ENCODE measurements at places on chromosomes 16 and 17.

DNA sequence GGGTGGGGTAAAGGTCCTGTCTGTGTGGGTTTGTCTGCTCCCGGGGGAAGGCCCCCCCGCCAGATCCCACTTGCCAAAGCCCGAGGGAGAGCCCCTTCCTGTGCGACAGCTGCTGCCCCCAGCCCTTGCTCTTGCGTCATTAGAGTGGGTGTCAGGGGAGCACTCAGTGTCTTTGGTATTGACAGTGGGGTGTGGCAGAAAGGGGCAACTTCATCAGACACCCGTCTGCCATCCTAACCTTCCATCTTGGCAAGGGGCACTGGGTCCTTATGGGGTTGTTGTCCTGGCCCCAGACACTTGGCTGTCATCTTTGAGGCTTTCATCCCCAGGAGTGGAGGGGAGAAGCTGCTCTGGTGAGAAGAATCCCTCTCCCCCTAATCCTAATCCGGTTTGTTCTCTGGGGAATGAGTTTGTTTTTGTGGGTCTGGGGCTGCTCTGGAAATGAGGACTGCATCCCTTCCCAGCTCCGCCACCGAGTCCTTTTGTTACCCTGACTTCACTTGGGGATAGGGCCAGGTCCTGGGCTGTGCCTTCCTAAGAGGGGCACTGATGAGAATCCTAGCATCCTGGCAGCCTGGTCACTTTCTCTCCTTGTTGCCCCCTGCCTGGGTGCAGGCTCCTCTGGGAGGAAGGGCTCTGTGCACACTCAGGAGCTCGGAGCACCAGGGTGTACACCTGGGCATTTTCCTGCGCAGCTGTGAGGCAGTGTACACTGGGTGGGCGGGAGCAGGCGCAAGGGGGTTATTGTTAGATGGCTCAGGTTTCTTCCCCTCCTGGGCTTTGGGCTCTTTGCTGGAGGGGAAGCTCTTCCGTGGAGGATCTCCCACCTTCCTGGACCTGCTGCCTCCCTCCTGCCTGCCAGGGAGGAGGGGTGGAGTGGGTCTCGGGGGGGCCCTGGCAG, 21.1 kb downstream of the GJD3 start:
- no peak for DNase-seq

DNA sequence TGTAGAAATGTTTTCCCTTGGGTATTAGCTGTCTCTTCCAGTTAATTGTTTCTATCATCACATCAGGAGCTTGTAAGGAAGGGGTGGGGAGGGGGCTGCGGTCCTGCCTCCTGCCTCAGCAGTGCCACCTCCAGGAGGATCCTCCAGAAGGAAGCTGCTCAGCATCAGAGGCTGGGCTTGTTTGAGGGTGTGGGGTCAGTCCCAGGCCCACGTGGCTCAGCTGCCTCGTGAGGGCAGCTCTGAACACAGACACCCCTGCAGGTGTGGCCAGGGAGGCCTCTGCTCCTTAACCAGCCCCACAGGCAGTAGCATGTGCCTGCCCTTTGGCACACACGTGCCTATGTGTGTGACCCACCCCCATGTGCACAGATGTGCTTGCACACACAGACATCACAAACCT, 46.3 kb downstream of the MRM1 start:
- no peak for DNase-seq

- no peak for DNase-seq
Measured at GRCh38 chr17:73952082-73952479, 251.4 kb upstream of the RPL38 start.

DNA sequence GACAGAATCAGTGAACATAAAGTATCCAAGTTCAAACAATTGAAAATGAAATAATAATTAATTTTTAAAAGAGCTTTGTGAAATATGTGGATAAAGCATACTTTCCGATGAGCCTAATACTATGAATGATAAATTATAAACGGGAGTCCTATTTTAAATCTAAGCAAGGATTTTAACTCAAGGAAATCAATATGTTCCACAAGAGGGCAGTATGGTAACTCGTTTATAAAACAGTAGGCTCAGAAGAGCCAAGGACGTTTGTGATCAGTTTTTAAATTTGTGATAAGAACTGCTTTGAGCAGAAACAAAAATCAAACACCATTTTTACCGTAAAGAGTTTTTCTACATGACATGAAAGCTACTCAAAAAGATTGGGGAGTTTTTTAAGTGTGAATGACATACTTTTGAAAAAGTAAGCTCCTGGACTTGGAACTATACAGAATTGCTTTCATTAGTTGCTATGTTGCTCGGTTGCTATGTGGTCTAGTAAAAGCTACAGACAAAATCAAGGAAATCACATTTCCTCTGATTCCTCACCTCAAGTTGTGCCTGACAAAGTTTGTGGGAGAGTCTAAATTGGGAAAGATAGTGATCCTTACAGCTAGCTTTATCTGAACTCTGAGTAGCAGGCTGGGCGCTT, 11.8 kb upstream of the TEKT1 start:
- peak; percentile 5 for DNase-seq

DNA sequence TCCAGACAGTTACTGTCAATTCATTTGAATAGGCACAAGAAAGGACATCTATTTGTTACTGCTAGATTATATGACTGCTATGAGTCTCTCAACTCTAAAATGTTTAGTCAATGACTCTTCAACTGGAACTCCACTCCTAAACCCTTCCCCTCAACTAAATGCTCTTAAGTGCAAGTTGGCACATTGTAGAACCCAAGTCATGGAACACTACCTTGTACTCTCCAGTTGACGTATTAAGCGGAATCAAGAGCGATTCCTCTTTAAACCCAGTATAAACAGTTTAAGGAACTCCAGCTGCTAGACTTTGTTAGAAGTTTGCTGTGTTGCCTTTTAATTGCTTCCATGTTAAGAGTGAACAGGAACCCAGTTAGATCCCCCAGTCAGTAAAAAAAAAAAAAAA, 44.6 kb downstream of the STH start:
- no peak for DNase-seq

DNA sequence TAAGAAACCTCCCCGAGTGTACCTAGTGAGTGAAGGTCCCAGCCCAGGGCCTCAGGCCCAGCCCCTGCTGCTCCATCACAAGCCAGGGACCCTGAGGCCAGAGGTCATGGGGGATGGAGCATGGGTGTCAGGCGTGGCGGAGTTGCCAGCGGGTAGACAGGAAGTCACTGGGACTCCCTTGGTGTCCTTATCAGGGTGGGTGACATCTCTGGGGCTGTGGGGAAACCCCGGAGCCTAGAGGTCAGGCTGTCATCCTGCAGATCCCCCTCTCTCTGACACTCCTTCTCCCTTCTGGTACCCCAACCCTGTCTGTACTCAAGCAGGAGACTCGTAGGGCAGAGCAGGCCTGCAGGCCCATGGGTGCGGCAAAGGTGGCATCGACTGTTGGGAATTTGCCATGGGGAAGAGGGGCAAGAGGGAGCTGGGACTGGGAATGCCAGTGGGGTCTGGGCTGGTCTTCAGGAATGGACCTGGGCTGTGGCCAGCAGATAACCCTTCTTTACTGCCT, 10.8 kb upstream of the ADGRG1 start:
- DNase-seq, result no peak

GRCh38 chr16:87806641-87807546, 41.1 kb upstream of the KLHDC4 start:
- DNase-seq, result peak; percentile 64

- no peak for DNase-seq
Measured at GRCh38 chr16:14125000-14125681, 54.0 kb downstream of the MRTFB start.

DNA sequence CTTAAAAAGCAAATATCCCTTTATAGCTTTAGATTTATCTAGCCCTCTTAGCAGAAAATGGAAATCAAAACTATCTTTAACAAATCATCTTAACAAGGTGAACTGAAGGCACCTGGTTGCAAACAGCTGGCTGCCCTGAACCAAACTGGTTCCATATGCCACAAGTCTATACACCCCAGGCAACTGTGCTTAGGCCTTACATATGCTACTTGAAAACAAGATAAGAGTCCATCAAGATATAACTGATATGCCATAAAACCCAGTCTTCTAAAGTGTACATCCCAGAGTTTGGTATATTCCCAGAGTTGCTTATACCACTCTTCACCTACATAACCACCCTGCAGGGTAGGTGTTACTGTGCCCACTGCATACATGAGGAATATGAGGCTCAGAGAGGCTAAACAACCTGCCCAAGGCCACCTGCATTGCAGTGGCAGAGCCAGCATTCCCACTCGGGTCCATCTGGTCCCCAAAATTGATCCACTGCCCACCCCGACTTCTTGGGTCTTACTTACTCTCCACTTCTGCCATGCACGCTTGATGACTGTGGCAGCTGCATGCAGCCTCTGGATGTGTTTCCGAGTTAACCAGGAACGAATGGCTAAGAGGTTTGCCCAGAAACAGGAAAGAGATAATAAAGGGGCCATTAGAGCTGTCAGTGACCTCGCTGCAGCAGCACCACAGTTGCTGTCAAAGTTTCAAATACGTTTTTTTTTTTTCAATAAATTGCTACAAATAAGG, 12.2 kb downstream of the ZNHIT3 start:
- no peak for DNase-seq

GRCh38 chr17:7884581-7885366, 3.8 kb upstream of the CHD3 start:
- DNase-seq, result no peak

DNA sequence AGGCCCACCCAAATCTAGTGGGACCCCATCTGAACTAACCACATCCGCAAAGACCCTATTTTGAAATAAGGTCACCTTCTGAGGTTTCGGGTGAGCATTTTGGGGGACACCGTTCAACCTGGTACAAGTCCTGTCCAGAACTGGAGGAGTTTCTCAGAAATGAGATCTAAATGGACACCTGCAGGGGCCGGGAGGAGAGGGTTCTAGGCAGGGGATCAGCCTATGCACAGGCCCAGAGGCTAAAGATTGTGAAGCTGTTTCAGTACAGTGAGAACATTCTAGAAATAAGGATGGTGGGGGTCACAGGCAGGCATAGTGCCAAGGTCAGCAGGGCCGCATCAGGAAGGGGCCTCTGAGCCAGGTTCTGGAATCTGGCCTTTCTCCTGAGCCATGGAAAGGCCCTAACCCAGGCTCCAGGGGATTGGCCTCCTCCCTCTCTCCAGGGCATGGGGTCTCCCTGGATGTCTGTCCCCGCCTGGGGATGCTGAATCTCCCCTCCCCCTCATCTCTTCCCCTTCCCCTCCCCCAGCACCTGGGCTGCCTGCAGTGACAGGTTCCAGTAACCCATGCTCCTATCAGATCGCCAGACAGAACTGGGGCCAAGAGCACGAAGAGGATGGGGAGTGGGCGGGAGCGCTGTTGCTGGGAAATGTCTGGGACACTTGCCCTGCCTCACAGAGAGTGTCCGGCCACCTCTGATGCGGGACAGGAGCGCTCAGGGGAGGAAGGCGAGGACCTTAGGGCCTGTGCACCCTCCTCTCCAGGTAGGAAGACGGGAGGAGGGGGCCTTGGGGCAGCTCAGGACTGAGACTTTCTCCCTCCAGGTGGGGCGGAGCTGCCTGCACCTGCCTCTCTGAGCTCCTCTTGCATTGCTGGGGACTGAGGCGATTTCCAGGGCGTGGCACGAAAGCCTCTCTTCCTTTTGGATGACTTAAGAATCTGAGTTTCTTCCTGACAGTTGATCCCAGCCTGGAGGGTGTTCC, 321.4 kb upstream of the TNRC6C start:
- no peak for DNase-seq

GRCh38 chr16:52492789-52493357, 54.1 kb downstream of the TOX3 start:
- no peak for DNase-seq

DNA sequence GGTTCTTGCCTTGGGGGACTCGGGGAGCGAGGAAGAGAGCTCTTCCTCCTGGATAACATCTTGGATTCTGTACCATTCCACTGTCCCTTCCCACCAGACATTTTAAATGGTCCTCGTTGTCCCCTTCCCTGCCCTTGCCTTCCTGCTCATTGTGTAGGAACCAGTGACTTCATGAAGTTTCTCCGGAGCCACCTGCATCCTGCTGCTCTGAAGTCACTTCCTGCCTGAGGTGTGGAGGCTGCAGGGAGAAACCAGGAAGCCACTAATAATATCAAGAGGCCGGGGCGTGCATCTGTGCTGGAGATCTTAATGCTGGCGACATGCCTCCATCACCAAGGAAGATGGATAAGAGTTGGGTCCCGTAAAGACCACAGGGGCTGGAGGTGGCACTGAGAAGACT, 6.2 kb upstream of the SLC16A13 start:
- DNase-seq, result no peak

- DNase-seq, result no peak
Measured at GRCh38 chr17:79116575-79117368, 42.1 kb downstream of the ENGASE start.

GRCh38 chr16:85724126-85724879, 26.6 kb downstream of the C16orf74 start:
- no peak for DNase-seq

DNA sequence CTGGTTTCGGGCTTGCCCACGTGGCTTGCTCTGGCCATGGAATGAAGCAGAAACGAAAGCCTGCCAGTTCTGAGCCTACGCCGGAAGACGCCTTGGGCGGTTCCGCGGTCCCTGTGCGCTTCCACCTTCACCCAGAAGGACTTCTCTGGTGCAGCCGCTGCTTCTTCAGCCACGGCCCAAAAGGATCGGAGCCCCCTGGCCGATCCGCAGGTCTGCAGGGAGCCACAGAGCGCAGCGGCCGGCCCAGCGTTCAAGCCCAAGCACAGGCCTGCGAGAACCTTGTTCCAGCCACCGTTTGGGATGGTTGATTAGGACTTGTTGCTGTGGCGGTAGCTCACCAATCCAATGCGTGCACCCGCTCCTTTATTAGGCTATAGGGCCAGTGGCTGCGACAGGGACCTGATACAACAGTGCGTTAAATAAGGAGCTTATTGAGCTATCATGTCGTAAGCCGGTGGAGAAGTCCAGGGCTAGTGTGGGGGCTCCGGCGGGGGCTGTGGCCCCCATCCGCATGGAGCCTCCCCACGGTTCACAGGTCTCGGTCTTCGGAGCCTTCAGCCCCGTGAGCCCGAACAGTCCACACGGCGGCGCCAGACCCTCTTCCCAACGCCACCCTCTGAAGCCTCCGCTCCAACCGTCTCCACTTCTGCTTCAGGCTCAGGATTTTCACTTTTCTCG, 10.2 kb upstream of the MPP2 start:
- DNase-seq, result no peak
